NCI-H1436 treated with DMSO at 0.1 percent for 48 hours (cell line): ENCODE measurements at places on chromosomes 16 and 17.

GRCh38 chr16:67499106-67499505, 15.8 kb upstream of the AGRP start:
- no peak for DNase-seq

DNA sequence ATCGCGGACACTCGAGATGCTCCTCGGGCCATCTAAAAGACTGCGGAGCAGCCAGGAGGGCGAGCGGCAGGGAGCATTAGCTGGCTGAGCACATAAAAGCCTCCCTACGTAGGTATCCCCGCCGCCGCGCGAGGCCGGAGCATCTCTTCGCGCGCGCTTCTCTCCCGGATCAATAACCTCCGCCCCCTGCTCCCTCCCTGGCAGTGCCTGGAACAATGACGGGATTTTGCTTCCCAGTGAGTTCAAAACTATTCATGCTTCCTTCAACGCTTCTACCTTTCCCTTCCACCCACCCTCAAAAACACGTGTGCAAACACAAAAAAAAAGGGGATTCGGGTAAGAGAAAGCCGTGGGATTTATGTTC, 984 bp downstream of the CENPV start:
- no peak for DNase-seq

- no peak for DNase-seq
Observed at GRCh38 chr16:85941863-85942644, 43.1 kb downstream of the IRF8 start.

- DNase-seq: no peak
Observed at GRCh38 chr16:24217461-24217860, 38.7 kb upstream of the CACNG3 start.

- DNase-seq: no peak
Observed at GRCh38 chr17:79794659-79795511, 2.0 kb downstream of the CBX8 start.

DNA sequence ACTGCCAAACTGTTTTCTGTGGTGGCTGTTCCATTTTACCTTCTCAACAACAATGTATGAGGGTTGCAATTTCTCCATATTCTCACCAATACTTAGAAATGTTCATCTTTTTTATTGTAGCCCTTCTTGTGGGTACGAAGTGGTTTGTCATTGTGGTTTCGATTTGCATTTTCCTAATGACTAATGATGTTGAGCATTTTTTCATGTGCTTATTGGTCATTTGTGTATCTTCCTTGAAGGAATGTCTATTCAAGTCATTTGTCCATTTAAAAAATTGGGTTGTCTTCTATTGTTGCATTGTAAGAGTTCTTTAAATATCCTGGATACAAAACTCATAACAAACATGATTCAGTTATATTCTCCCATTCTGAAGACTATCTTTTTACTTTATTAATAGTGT, 47.5 kb upstream of the CCL2 start:
- DNase-seq: no peak
